ENCODE measurements at places on chromosomes 3 and 15. TPM values are rescaled to one million over a fixed set of nuclear protein-coding genes. Genes with fewer than 3 reads are reported as not detected.

Gene PLSCR5
- total RNA-seq, result not detected

Gene LINGO1
- total RNA-seq, result not detected

Gene SLC12A1
- not detected for total RNA-seq

Gene MUC20
- 1.2 TPM for total RNA-seq

Gene MESP2
- total RNA-seq, result 0.42 TPM

Gene LRRN1
- 2.3 TPM for total RNA-seq

Gene SCAANT1
- total RNA-seq, result not detected

Gene PGBD4
- total RNA-seq, result 0.63 TPM

Gene C3orf85
- not detected for total RNA-seq

Gene TMEM207
- total RNA-seq, result not detected

Gene AADAC
- total RNA-seq, result not detected

Gene CCDC33
- total RNA-seq, result not detected

Gene ZNF660
- 0.05 TPM for total RNA-seq

Gene PLA1A
- not detected for total RNA-seq

Gene RBP2
- total RNA-seq, result not detected

Gene CCK
- 1.5 TPM for total RNA-seq

Gene GOLGA6L4
- 0.46 TPM for total RNA-seq

Gene PRSS50
- total RNA-seq, result not detected

Gene GOLGA6L2
- not detected for total RNA-seq

Gene HRH1
- total RNA-seq, result 3.2 TPM

Gene TM4SF1
- 251 TPM for total RNA-seq

Gene TMEM108
- not detected for total RNA-seq

Gene RAD18
- 20.0 TPM for total RNA-seq

Gene AADACL2
- total RNA-seq, result not detected

Gene CLDN16
- total RNA-seq, result 0.37 TPM

Gene MORC1
- not detected for total RNA-seq
